IPS DF 19.7 (cell line): ENCODE measurements at places on chromosomes 7 and 10.

DNA sequence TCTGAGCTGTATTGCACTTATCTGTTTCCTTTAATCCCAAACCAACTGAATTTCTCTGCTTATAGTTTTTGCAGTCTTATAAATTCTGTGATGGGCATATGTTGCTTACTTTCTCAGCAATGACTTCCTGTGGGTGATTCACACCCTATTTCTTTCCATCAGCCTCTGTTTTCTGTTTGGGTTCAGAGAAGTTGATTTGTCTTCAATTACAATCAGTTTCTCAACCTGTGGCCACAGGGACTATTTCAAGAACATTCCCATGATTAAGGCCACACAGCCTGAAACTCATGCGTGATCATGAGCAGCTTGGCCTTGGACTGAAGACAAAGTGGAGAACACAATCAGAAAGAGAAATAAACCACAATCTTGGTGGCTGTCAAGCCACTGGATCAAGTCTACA lies 1174.6 kb upstream of the C7orf33 start:
- DNase-seq = no peak

DNA sequence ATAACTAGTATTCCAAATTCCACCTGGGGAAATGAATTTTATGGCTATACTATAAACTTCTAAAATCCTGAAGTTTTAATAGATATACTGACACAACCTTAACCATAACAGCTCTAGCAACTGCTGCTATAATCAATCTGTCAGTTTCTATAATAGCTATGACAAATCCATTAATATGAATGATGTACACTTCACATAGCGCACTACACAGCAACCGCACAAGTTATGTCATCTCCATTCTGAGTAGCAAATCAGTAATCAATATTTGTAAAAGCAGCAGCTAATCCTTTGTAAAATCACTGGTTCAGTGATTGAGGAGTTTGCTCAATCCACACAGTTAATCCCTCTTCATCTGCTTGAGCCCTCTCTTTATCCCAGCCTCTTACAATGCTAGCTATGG lies 105.3 kb downstream of the SKAP2 start:
- no peak for DNase-seq

DNA sequence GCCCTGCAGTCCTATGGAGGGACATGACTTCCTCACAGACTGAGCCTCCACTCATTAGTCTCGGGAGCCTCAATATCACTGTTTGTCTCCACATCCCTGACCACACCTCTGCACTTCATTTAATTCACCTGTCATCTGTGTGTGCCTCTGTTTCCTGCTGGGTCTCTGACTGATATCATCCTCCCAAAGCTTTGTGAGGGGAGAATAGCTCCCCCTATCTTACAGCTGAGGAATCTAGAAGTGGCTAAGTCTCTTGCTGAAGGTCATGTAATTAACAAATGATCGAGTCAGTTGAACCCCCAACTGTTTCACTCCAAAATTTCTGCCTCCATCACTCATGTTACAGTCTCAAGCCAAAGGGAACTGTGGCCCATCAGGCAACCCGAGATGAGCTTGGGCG lies 5.5 kb upstream of the CPXM2 start:
- DNase-seq = no peak

DNA sequence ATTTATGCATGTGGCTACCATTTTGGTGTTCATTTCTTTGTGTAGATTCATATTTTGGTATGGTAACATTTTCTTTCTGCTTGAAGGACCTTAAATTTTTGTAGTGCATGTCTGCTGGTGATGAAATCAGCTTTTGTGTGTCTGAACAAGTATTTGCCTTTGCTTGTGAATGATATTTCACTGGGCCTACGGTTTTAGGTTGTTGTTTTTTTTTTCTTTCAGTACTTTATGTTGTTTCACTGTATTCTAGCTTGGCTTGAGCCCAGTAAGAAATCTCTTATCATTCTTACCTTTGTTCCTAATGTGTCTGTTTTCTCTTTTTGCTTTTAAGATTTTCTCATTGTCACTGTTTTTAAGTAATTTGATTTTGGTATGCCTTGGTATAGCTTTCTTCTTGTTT lies 31.9 kb downstream of the SAMD8 start:
- no peak for DNase-seq

DNA sequence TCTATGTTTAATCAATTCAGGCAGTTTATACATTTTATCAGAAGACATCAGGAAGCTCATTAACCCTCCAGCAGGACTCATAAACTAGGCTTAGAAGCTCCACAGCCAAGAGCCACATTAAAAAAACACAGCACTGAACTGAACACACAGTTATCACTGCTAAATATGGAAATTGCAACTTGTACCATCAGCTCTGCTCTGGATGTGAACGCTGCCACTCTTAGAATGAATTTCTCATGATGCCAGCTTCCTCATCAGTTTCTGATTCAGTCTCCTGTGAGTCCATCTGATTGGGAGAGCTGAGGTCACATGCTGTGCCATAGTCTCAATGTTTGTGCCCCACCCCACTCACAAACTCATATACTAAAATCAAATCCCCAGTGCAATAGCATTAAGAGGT lies 17.1 kb upstream of the ING3 start:
- no peak for DNase-seq

GRCh38 chr10:13003004-13003403 lies 1.5 kb upstream of the CCDC3 start:
- DNase-seq = no peak

- no peak for DNase-seq
Observed at GRCh38 chr7:44093102-44093641, 10.8 kb upstream of the POLM start.

DNA sequence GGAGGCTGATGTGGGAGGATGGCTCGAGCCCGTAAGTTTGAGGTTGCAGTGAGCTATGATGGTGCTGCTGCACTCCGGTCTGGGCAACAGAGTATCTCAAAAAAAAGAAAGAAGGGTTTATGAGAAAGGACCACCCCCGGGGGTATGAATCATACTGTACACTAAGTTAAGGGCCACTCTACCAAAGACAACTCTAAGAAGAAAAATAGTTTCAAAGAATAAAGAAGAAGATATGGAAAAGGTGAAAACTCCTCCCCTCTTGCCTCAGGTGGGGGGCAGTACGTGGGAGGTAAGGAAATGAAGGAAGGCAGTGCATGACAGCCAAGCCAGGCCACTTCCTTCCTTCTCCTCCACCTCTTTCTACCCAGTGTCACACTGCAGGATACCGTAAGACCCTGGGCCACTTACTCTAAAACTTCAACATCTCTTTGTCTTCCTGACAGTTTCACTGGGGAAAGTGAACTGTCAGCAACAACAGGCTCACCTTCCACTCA lies 61.3 kb downstream of the PIP4K2A start:
- DNase-seq = no peak

GRCh38 chr10:103103989-103104388 lies 89.1 kb downstream of the NT5C2 start:
- no peak for DNase-seq

GRCh38 chr7:410395-410910 lies 109.2 kb downstream of the PDGFA start:
- no peak for DNase-seq

GRCh38 chr10:5540891-5541290 lies 16.1 kb downstream of the CALML3 start:
- no peak for DNase-seq
